ENCODE measurements at places on chromosomes 12 and 14.

DNA sequence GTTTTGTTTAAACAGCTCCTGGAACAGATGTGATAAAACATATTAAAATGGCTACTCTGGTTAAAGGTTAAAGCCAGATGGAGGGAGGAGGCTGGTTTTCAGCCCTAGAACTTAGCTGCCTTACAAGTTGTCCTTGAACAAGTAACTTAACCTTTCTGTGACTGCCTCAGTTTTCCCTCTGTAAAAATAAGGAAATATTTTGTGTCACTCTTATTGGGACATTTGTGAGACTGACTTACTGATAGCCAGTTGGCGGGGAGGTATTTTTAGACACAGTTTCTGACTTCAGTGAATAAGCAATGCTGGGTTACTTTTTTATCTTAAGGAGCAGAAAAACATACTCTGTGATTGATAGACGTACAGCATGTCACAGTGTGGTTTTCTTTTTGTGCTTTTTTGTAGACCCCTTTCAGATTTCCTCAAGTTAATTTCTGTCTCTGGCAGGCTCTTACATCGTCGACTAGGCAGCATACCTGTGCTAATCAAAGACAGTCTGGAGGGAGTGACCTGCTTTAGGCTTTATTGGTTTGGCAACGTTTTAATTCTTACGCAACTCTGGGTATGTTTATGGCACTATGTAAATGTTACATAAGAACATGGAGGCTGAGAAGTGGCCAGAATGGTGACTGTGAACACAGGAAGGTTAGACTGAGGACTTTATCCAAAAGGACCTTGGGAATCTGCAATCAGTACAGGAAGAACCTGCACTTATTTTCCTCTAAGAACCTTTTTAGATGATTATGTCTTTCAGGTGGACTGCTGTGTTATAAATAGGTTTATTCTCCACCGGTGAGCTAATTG lies 3.3 kb downstream of the ACVR1B start:
- no peak for DNase-seq

GRCh38 chr12:9260931-9261330 lies 52.7 kb upstream of the PZP start:
- DNase-seq, result no peak

DNA sequence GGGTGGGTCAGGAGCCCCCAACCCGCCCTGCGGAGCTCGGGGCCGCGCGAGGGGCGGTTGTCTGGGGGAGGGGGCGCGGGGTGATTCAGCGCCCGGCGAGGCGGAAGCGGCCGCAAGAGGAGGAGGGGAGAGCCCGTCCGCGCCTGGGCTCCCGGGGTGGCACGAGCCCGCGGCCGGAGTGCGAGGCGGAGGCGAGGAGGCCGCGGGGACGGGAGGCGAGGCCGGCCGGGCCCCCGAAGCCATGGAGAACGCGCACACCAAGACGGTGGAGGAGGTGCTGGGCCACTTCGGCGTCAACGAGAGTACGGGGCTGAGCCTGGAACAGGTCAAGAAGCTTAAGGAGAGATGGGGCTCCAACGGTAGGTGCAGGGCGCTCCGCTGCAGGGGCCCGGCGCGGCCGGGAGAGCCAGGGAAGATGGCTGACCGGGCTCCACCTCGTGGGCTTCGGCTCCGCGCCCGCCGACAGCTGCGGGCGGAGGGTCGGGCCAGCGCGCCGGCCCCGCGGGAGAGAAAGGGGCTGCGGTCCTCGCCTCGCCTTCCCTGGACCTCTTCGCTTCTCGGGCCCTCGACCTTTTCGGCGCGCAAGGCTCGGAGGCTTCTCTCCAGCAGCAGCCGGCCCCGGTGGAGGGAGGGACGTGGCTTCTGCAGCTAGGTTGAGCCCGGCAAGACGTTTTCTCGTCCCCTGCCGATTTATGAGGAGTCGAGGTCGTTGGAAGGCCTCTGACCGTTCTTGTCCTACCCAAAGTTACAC lies 677 bp downstream of the ATP2A2 start:
- no peak for DNase-seq

- no peak for DNase-seq
Observed at GRCh38 chr12:53330671-53331070, 5.5 kb downstream of the SP7 start.

DNA sequence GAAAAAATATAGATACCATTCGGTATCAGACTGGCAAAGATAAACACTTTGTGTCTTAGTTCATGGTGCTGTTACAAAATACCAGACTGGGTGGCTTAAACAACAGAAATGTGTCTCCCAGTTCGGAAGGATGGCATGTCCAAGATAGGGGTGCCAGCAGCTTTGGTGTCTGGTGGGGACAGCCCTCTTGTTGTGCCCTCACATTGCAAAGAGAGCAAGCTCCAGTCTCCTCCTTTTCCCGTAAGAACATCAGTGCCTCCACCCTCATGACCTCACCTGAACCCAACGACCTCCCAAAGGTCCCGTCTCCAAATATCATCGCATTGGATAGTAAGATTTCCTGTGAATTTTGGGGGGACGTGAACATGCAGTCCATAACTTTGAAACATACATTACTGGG lies 12.4 kb downstream of the ZBTB42 start:
- DNase-seq, result no peak

DNA sequence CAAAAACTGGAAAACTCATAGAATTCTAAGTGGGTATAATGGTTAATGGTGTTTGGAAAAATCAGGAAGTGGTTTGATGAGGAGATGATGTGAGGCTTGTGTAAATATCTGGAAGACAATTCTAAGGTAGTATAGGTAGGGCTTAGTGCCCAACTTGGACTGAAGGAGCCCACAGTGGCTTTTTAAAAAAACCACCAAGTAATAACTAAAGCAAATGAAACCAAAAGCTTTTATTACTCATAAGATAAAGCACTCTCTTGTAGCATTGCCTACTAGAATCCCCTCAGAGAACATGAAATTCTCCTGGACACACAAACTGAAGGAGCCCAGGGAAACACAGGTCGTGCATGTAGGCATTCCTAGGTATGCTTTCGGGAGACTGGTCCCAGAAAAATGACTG lies 324.5 kb downstream of the NELL2 start:
- no peak for DNase-seq
